Femur (tissue), 1 donor: ENCODE measurements at places on chromosomes 1 and 21.

DNA sequence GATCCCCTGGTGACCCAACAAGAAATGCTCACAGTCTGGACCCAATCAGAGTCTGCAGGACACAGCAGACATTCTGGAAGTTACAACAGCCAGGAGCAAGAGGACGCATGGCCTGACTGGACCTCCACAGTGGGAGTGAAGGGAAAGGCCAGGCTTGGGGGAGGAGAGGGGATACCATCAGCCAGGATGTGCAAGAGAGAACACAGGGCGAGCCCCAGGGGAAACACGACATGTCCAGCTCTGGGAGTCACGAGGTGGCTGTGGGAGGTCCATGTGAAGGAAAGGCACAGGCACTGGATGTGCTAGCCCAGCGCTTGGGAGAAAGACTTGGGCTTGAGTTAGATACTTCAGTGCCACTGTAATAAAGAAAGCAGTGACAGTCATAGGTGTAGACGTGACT is 87.3 kb downstream of the HSF2BP start:
- DNase-seq: no peak

GRCh38 chr1:116279715-116280114 is 93.3 kb upstream of the ATP1A1 start:
- no peak for DNase-seq

DNA sequence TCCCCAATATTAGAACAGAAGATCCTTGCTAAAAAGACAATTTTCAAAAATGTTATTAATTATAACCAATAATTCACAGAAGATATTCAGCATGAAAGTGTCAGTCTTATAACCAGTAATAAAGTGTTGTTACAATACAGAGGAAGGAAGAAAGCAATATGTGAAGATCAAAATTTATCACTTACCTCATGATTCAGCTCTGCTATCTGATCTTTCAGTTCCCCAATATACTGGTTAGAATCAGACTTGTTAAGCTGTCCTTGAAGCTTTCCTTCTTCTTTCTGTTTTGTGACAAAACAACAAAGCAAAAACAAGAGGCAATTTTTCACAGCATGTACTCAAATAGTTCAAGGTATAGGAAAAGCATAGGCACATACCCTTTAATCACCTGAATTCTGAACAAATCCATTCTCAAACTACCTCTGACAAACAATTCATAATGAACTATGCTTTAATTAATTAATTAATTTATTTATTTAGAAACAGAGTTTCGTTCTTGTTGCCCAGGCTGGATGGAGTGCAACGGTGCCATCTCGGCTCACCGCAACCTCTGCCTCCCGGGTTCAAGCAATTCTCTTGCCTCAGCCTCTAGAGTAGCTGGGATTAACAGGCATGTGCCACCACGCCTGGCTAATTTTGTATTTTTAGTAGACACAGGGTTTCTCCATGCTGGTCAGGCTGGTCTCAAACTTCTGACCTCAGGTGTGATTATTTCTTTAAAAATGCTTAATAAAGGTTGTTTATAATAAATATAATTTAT is 76.9 kb upstream of the GFI1 start:
- DNase-seq: no peak

- no peak for DNase-seq
Measured at GRCh38 chr1:180534214-180534613, 24.6 kb upstream of the OVAAL start.

GRCh38 chr1:29708381-29708780 is 472.1 kb downstream of the PTPRU start:
- DNase-seq: no peak

GRCh38 chr1:182255494-182255893 is 136.1 kb downstream of the GLUL start:
- DNase-seq: no peak

DNA sequence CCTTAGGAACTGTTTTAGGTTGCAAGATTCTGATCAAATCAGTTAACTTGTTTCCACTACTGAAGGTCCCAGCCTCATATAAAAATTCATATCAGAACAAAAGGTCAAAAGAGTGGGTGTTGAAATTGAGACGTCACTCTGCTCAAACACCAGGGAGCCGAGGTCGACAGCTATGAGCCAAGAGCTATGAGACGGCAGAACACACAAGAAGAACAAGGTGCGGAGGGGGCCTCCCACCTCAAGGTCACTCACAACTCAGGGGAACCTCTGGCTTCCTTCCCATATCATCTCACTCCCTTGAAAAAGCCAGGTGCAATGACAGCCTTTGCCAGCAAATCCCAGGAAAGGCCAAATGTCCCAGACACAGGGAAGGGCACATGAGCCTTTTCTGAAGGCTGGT is 749 bp downstream of the SEC16B start:
- DNase-seq: no peak

DNA sequence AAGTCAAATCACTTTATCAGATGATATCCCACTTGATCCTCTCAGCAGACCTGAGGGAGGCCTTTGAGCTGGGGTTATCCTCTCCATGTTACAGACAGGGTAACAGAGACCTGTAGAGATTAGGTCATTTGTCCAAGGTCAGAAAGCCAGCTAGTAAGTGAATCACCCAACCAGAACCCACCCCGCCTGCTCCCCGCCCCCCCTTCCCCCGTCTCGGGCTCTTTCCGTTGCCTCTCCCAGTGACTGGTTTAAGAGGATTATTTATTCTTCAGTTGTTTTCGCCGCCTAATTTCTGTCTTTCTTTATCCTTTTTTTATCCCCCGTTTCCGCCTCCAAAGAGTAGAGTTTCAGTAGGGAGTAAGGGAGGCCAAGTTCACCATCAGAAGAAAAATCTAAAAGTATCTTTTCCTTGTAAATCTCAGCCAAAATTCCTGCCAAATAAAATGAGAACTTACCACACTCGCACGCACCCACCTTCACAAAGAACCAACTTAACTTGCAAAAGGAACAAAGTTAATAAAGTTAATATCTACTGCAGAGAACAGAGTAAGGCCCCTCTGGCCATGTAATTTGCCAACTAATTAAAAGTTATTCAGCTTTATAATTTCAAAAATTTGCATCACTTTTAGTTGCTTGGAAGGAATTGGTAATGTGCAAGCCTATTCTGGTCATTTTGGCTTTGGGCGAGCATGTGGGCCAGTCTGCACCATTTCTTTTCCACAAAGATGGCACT is 76.8 kb upstream of the TRABD2B start:
- no peak for DNase-seq

DNA sequence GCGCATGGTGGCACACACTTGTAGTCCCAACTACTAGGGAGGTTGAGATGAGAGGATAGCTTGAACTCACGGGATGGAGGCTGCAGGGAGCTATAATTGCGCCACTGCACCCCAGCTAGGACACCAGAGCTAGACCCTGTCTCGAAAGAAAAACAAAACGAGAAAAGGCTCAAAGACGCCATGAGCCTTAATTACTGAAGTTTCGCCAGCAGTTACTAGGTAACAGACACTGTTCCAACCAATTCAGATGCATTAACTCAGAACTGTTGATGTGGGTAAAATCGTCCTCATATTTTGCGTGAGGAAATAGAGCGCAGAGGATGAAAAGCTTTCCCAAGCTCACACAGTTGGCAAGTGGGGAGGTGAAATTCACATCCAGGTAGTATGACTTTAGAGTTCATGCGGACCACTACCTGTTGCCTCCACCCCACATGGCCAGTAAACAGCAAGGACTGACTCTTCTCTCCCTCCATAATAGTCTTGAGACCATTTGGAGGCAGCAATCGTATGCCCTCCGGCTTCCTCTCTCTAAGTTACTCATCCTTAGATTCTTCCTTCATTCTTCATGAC is 40.1 kb downstream of the INAVA start:
- DNase-seq: no peak

DNA sequence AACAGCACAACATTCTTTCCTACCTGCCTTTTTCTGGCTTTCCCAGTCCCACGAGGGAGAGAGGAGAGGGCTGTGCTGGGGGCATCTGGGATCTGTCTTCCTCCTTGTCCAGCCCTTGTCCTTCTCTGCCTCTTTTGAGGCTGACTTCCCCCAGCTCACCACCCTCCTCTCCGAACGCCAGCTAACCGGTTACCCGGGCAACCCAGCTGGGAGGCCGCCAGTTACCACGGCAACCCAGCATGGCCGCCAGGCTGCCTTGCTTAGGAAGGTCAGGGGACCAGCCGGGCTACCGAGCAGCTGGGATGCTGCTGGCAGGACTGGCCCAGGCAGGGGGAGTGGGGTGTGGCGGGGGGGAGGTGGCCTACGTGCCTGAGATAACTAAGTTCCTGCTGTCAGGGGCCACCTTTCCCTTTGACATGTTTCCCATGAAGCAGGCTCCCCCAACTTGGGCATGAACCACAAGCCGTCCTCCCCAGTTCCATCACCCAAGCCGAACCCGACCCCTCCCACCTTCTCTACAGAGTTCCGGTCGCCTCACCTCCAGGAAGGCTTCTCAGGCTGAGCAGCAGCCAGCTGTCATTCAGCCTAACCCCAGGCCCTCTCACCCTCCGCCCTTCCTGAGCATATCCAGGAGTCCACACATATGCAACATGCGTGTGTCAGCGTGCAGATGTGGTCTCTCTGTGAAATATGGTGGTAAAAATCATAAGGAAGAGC is 8.7 kb downstream of the PLEKHA6 start:
- DNase-seq: peak; percentile 92

- DNase-seq: no peak
Measured at GRCh38 chr1:74995821-74996220, 138.4 kb upstream of the LHX8 start.

DNA sequence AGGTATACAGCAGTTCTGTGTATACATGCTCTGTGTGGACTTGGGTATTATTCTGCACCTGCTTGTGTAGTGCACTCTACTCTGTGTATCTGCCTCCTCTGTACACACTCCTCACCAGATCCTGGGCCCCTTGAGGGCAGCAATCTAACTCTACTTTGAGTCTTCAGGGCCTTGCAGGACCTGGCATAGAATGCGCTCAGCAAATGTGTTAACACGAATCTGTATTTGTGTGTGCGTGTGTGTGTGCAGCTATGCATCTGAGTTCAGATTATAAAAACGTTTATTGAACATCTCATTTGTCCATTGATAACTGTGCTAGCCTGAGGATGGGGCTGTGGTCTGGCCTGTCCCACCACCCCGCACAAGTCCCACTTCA is 3.9 kb upstream of the MEF2D start:
- no peak for DNase-seq

GRCh38 chr1:67299296-67299695 is 8.4 kb upstream of the IL12RB2 start:
- DNase-seq: no peak

GRCh38 chr1:224623743-224624333 is 7.7 kb downstream of the CNIH3 start:
- peak; percentile 41 for DNase-seq

GRCh38 chr1:202852163-202852904 is 36.6 kb downstream of the RABIF start:
- DNase-seq: peak; percentile 35

DNA sequence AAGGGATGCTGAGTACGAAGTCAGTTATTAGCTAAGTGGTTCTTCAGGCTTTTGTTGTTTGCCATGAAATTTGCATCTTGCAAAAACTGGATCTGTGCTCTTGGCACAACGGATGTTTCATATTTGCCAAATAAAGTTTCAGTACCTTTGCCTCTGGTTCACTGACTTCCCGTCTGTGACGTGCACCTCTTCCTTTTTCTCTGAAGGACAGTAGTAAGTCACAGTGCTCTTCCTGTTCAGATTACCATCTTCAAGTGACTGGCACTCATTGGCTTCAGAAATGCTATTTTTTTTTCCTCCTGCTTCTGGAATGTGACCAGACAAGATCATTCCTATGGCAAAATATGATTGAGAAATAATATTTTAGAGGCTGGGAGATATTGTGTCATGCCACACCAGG is 75.9 kb upstream of the GREM2 start:
- DNase-seq: no peak

GRCh38 chr1:201890806-201891450 is 2.2 kb downstream of the SHISA4 start:
- DNase-seq: no peak

GRCh38 chr1:97006044-97006661 is 284.6 kb downstream of the PTBP2 start:
- peak; percentile 65 for DNase-seq

DNA sequence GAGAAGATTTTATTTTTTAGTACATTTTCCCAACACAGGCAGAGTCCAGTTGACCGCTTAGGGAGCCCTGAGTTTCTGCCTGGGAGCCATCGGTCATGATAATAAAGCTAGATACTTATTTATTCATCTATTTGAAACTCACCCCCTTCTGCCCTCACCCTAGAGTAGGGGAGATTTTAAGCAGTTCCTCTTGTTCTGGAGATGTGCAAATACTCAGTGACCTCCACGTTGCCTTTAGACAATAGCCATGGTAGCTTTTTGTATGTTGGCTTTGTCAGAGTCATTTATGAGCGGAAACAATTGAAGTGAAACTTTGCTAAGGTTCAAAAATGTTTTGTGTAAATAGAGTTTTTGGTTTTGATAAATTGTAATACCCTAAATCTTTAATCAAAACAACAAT is 45.7 kb upstream of the PLPPR4 start:
- DNase-seq: no peak

DNA sequence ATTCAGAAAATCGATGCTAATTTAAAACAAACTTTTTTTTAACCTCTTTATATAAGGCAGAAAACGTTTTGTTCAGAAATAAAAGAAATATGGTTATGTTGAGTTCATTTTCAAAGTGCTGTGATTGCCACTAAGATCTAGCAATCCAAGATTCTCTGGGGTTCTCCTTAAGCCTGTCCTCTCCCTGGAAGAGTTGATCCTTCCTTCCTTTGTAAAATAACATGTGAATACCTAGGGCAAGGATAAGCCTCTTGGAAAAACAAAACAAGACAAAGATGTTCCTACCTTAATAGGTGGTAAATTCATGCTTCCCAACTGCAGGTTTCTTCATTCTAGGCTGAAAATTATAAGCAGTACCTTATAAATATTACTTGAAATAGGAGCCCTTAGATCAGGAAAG is 18.0 kb upstream of the FOXD3 start:
- no peak for DNase-seq

- DNase-seq: peak; percentile 23
Measured at GRCh38 chr1:35222322-35223083, 29.6 kb upstream of the SFPQ start.

DNA sequence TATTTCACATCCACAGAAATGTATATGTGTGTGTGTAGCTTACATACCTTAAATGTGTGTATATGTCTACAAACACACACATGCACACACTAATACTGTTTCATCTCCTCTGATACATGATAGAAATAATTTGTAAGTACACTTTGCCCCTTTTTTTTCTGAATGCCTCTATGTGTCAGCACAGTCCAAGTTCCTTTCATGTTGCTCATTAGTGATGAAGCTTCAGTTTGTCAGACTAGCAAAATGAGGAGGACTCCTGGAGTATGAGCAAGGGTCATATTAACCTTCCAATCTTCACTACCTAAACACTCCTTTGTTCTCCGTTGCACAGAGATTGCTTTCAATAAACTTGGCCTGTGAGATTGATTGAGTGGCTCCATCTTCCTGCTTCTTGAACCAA is 935.4 kb downstream of the MRPL39 start:
- DNase-seq: no peak
